Activated CD4-positive, alpha-beta memory T cell treated with anti-CD3 and anti-CD28 coated beads, Interleukin-2, amount 10 ng/mL, durations not matched to agents 7 days and 5 days (primary cell): ENCODE measurements at places on chromosomes 3 and 15. TPM values are rescaled to one million over a fixed set of nuclear protein-coding genes. Genes with fewer than 3 reads are reported as not detected.
A peak's percentile ranks its signal among the peaks of the same experiment; 100 is the strongest.

DNA sequence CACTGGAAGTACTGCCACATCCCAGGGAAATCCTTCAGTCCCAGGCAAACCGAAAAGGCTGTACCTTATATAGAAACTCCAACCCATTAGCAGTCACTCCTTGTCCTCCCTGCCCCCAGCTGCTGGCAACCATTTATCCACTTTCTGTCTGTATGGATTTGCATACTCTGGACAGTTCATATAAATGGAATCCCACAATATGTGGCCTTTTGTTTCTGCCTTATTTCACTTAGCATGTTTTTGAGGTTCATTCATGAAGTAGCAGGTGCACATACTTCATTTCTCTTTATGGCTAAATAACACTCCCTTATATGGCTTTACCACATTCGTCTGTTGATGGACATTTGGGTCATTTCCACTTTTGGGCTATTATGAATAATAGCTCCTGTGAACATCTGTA lies 51.6 kb upstream of the CMTM8 start:
- H3K27me3 ChIP-seq = peaks cover 12% of the 10 kb centered on the region
- H3K36me3 ChIP-seq = no peaks in the 10 kb centered on the region
- H3K4me3 ChIP-seq = no peak overlapping the region
- no peaks in the 10 kb centered on the region for H3K4me1 ChIP-seq
- DNase-seq = no peak

- no peaks in the 10 kb centered on the region for H3K4me1 ChIP-seq
- peaks cover 21% of the 10 kb centered on the region for H3K36me3 ChIP-seq
- H3K4me3 ChIP-seq = no peak overlapping the region
- no peaks in the 10 kb centered on the region for H3K27me3 ChIP-seq
- H3K27ac ChIP-seq = no peak overlapping the region
Measured at GRCh38 chr3:36823806-36824205, 59.5 kb upstream of the DCLK3 start.

Gene LEKR1
- total RNA-seq = 1.4 TPM

Gene ZNF710
- total RNA-seq = 19.4 TPM

GRCh38 chr3:196138482-196139254 lies 56.8 kb upstream of the TFRC start:
- peaks cover 4% of the 10 kb centered on the region for H3K4me1 ChIP-seq
- H3K27me3 ChIP-seq = peaks cover 9% of the 10 kb centered on the region
- H3K27ac ChIP-seq = no peak overlapping the region

Gene TEX55
- not detected for total RNA-seq

Gene RPS27L
- total RNA-seq = 171 TPM

Gene DHFR2
- total RNA-seq = 10.4 TPM

- H3K4me1 ChIP-seq = no peaks in the 10 kb centered on the region
- no peak overlapping the region for H3K4me3 ChIP-seq
- peaks cover 7% of the 10 kb centered on the region for H3K27me3 ChIP-seq
- no peak overlapping the region for H3K27ac ChIP-seq
Measured at GRCh38 chr3:46866720-46867549, 3.7 kb upstream of the MYL3 start.

Gene IREB2
- 61.5 TPM for total RNA-seq

- no peak overlapping the region for H3K4me3 ChIP-seq
- H3K27me3 ChIP-seq = no peaks in the 10 kb centered on the region
- H3K27ac ChIP-seq = no peak overlapping the region
Measured at GRCh38 chr3:114466816-114467215, 173.0 kb downstream of the TIGIT start.

Gene HACD2
- total RNA-seq = 21.0 TPM

DNA sequence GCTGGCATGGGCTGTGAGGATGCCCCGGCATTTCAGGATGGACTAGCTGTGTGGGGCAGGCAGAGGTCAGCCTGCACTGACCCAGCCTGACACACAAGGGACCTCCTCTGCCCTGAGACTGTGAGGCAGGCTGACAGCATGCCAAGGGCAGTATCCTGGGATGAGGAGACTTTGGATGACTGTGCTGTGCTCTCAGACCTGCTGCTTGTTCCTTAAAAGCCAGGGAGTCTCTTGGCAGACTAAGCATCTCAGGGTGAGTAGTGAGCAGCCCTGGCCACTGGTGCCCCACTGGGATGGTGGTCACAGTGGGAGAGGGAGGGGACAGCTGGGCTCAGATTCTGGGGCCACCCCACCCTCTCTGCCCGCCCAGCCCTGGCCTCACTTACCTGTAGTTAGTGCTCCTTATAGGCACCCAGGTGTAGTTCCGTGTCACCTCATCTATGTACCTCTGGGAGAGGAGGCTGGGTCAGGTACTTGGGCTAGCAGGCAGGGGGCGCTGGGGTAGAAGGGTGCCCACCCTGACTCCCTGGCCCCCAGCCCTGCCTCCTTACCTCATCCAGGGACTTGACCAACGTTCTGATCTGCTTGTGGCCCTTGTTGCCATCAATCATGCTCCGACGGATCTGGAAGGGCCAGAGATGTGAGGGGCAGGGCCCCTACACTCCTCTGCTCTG lies 16.1 kb upstream of the TMEM115 start:
- DNase-seq = no peak
- H3K4me1 ChIP-seq = no peaks in the 10 kb centered on the region
- H3K4me3 ChIP-seq = no peak overlapping the region
- H3K27ac ChIP-seq = no peak overlapping the region

GRCh38 chr3:17638356-17638755 lies 104.1 kb downstream of the TBC1D5 start:
- H3K36me3 ChIP-seq = no peaks in the 10 kb centered on the region
- DNase-seq = no peak
- no peak overlapping the region for H3K27ac ChIP-seq
- H3K27me3 ChIP-seq = no peaks in the 10 kb centered on the region
- H3K4me3 ChIP-seq = no peak overlapping the region
- peaks cover 6% of the 10 kb centered on the region for H3K4me1 ChIP-seq

GRCh38 chr15:66862940-66863335 lies 160.9 kb downstream of the SMAD6 start:
- DNase-seq = peak; percentile 82
- peaks cover 16% of the 10 kb centered on the region for H3K27me3 ChIP-seq
- H3K36me3 ChIP-seq = no peaks in the 10 kb centered on the region
- peaks cover 12% of the 10 kb centered on the region for H3K4me1 ChIP-seq
- H3K27ac ChIP-seq = no peak overlapping the region
- no peak overlapping the region for H3K4me3 ChIP-seq

Gene EDEM1
- total RNA-seq = 150 TPM

GRCh38 chr15:71743861-71744382 lies 66.4 kb upstream of the NR2E3 start:
- H3K36me3 ChIP-seq = no peaks in the 10 kb centered on the region
- peak; percentile 61 for DNase-seq
- no peak overlapping the region for H3K4me3 ChIP-seq
- no peak overlapping the region for H3K27ac ChIP-seq
- H3K4me1 ChIP-seq = peaks cover 4% of the 10 kb centered on the region

GRCh38 chr15:74995779-74996765 lies 709 bp downstream of the SCAMP5 start:
- H3K27ac ChIP-seq = no peak overlapping the region
- H3K36me3 ChIP-seq = no peaks in the 10 kb centered on the region
- no peak for DNase-seq
- H3K4me3 ChIP-seq = peak overlapping the region; percentile 60

DNA sequence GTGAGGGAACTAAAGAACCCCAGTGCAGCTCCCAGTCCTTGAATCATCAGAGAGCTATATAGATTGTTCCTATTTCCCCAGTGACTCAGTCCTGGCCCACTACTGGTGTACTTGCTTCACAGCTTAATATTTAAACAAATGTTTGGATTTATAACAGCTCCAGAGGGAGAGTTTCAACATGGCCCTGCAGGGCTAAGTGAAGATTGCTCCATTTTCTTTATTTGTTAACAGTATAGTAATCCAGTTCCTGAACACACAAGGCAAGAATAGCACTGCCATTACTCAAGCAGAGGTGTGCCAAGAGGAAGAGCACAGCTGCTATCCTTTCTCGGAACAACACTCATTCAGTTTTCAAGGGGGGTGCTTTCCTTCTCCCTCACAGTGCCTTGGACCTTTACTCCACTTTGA lies 6.5 kb downstream of the SQOR start:
- H3K4me1 ChIP-seq = peaks cover 89% of the 10 kb centered on the region
- H3K4me3 ChIP-seq = no peak overlapping the region

- no peaks in the 10 kb centered on the region for H3K36me3 ChIP-seq
- H3K4me1 ChIP-seq = peaks cover 10% of the 10 kb centered on the region
- peaks cover 5% of the 10 kb centered on the region for H3K27me3 ChIP-seq
Measured at GRCh38 chr3:112627419-112627818, 13.5 kb downstream of the CCDC80 start.

- H3K4me1 ChIP-seq = peaks cover 25% of the 10 kb centered on the region
- H3K36me3 ChIP-seq = peaks cover 19% of the 10 kb centered on the region
- peaks cover 7% of the 10 kb centered on the region for H3K27me3 ChIP-seq
- no peak for DNase-seq
Measured at GRCh38 chr15:60400944-60401343, 3.2 kb upstream of the ANXA2 start.

Gene SLC28A2
- total RNA-seq = not detected

DNA sequence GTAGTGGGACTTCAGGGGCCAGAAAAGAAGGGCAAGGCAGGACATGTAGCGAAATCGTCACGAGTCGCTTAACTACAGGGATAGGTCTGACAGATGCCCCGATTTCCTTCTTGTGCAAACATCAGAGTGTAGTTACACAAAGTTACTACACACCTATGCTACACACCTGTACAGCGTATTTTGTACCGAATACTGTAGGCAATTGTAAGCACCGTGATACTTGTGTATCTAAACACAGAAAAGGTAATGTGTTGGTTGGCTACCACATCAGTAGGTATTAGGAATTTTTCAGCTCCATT lies 515 bp upstream of the MTHFS start:
- no peaks in the 10 kb centered on the region for H3K27me3 ChIP-seq
- peak overlapping the region; percentile 95 for H3K27ac ChIP-seq
- H3K4me3 ChIP-seq = peak overlapping the region; percentile 87
- peaks cover 36% of the 10 kb centered on the region for H3K36me3 ChIP-seq

DNA sequence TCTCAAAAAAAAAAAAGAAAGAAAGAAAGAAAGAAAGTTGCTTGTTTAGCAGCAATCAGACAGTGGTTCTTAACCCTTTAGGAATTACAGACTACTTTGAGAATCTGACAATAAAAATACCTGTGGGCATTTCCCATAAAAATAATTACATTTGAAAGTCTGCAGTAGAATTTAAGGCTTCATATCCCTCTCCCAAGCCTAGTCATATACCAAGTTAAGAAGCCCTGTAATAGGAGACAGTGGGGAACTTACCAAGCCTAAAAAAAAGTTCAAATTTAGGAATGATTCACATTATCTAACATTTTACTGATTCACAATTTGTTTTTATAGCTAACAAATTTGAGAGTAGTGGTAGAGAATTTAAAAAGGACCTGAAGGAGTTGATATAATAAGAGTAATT lies 47.5 kb downstream of the LRRFIP2 start:
- H3K4me1 ChIP-seq = peaks cover 23% of the 10 kb centered on the region
- H3K27me3 ChIP-seq = no peaks in the 10 kb centered on the region
- no peak for DNase-seq
- peaks cover 17% of the 10 kb centered on the region for H3K36me3 ChIP-seq

DNA sequence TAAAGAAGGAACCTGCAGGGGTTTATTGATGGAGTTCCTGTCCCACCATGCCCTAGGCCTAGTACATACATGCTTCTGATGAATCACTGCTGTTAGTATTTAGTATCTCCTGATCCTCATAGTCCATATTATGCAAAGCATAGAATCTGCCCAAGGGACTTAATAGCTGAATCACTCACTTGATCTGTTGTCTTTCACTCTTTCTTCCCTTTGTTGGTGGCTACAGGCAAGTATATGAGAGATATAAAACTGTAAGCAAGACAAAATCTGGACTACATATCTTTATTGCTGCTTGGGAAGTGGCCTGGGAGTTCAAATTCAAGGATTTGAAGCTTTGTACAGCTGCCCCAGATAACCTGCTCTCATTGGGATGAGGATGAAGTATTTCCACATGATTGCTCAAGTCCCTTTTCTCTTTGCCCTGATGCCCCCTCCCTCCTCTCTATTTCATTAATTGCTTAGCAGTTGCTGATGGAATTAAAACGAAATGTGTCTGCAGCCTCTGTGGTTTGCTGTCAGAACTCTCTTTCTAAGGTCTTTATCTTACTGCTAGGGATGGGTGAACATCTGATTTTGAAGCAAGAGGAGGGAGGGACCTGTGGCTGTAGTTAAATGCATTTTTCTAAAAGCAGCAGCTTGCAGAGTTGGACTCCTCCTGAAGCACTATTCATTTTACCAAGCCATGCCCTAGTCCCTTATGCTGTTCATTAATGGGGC lies 114.1 kb downstream of the ZNF609 start:
- peaks cover 7% of the 10 kb centered on the region for H3K36me3 ChIP-seq
- DNase-seq = no peak
- peaks cover 20% of the 10 kb centered on the region for H3K4me1 ChIP-seq
- no peak overlapping the region for H3K27ac ChIP-seq
- no peaks in the 10 kb centered on the region for H3K27me3 ChIP-seq
- no peak overlapping the region for H3K4me3 ChIP-seq

Gene CACNA2D2
- total RNA-seq = 0.55 TPM

Gene MYO9A
- total RNA-seq = 22.2 TPM

Gene IMPG2
- 0.18 TPM for total RNA-seq

GRCh38 chr3:89521328-89521727 lies 413.9 kb downstream of the EPHA3 start:
- DNase-seq = no peak
- H3K27ac ChIP-seq = no peak overlapping the region
- no peaks in the 10 kb centered on the region for H3K36me3 ChIP-seq
- no peaks in the 10 kb centered on the region for H3K4me1 ChIP-seq

- H3K27me3 ChIP-seq = no peaks in the 10 kb centered on the region
- peaks cover 60% of the 10 kb centered on the region for H3K36me3 ChIP-seq
- DNase-seq = no peak
- peak overlapping the region; percentile 1 for H3K27ac ChIP-seq
- H3K4me1 ChIP-seq = peaks cover 82% of the 10 kb centered on the region
Measured at GRCh38 chr3:20047976-20048883, 8.0 kb downstream of the KAT2B start.

DNA sequence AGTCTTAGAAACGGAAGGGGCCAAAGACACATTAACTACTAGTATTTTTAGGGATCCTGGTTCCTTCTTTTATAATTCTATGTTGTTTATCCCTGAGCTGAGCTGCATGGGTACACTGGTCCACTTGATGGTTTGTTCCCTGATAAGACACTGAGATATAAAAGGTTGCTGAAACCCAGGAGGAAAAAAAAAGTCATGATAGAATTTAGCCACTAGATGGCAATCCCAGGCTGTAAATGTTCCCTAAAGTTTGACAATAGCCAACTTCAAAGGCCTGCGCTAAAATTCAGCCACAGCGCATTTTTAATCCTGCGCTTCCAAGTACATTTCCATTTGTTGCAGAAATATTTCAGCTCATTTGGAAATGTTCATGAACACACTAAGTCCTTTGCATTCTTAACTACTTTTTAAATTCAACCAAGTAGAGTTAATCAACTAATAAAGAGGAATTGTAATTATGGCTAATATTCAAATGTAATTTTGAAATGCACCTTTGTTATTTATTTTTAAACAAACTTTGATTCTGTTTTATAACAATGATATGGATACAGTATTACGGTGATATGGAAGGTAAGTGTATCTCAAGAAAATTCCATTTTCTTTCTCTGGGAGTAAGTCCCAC lies 249.3 kb upstream of the FEZF2 start:
- H3K27me3 ChIP-seq = no peaks in the 10 kb centered on the region
- DNase-seq = no peak
- no peaks in the 10 kb centered on the region for H3K36me3 ChIP-seq
- no peak overlapping the region for H3K4me3 ChIP-seq
- H3K27ac ChIP-seq = no peak overlapping the region

- no peak overlapping the region for H3K4me3 ChIP-seq
- no peaks in the 10 kb centered on the region for H3K36me3 ChIP-seq
- peaks cover 4% of the 10 kb centered on the region for H3K27me3 ChIP-seq
- no peak overlapping the region for H3K27ac ChIP-seq
Measured at GRCh38 chr3:102608875-102609274, 174.1 kb downstream of the ZPLD1 start.

Gene GALNT15
- total RNA-seq = not detected

Gene RETNLB
- total RNA-seq = not detected
